ENCODE measurements at places on chromosomes 4 and X. TPM values are rescaled to one million over a fixed set of nuclear protein-coding genes. Genes with fewer than 3 reads are reported as not detected.

The BGN gene
- 62.5 TPM for total RNA-seq

GRCh38 chr4:186148336-186148975 lies 42.9 kb upstream of the CYP4V2 start:
- DNase-seq: no peak

GRCh38 chrX:155997436-155997835 lies at the start of gene IL9R:
Gene IL9R (plus strand): TSS chrX:155997696. CDS start chrX:155997760, 64 bp downstream.
- DNase-seq: no peak

The PARM1 gene
- 0.86 TPM for total RNA-seq

- no peak for DNase-seq
Observed at GRCh38 chr4:171235521-171235920, 577.7 kb upstream of the GALNTL6 start.

The NSG1 gene
- 0.86 TPM for total RNA-seq

GRCh38 chr4:143351774-143352451 lies 15.2 kb downstream of the GAB1 start:
- no peak for DNase-seq

Measured in fibroblast of villous mesenchyme (primary cell).